Stimulated activated naive CD4-positive, alpha-beta T cell (primary cell): ENCODE measurements at places on chromosomes 11 and 22.

DNA sequence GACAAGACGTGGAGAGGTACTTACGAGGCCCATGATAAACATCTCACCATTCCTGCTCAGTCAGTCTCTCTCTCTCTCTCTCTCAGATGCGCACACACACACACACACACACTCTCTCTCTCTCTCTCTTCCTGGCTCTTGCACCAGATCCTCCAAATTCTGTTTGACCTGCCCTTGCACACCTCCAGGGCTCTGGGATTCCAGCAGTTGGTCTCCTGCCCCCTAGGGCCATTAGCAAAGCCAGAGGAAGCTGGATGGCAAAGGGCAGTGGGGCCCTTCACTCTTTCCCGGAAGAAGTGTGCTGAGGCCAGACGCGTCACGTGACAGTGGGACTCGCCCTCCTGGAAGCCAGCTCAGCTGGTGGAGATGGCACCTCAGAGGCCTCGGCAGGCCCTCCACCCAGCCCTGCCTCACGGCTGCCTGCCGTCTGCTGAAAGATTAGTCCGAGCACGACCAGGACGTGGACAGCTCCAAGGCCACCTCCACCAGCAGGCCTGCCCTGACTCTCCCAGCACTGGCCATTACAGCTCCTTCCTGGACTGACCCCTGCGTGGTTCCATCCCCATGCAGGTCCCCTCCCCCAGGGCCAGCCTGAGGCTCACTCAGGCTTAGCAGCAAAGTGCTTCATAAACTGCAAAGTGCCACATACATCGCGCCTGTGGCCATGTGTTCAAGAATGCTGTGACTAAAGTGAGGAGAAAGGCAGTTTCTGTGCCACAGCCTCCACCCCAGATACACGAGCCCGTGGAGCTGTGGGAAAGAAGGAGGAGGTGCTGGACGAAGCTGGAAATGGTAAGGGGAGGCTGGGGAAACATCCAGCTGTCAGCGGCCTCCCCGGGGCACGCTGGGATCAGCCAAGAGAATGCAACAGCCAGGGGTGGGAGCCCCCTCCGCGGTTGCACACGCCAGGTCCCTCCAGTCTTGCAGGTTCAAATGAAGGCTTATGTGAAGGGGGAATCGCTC, 3.7 kb downstream of the PDGFB start:
- DNase-seq = peak; percentile 48

GRCh38 chr11:44778195-44779100, 51.7 kb downstream of the TSPAN18 start:
- DNase-seq = no peak

DNA sequence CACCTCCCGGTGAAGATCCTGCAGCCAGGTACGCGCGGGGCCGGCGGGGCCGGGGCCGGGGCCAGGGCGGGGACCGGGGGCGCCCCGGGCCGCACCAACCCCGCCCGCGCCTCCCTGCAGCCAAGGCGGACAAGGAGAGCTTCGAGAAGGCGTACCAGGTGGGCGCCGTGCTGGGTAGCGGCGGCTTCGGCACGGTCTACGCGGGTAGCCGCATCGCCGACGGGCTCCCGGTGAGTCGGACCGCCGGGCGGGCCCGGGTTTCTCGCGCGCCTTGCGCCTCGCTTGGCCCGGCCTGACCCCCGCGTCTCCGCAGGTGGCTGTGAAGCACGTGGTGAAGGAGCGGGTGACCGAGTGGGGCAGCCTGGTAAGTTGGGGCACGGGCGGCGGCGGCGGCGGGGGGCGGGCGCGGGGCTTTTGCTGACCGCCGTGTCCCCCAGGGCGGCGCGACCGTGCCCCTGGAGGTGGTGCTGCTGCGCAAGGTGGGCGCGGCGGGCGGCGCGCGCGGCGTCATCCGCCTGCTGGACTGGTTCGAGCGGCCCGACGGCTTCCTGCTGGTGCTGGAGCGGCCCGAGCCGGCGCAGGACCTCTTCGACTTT, 531 bp downstream of the PIM3 start:
- DNase-seq = no peak

DNA sequence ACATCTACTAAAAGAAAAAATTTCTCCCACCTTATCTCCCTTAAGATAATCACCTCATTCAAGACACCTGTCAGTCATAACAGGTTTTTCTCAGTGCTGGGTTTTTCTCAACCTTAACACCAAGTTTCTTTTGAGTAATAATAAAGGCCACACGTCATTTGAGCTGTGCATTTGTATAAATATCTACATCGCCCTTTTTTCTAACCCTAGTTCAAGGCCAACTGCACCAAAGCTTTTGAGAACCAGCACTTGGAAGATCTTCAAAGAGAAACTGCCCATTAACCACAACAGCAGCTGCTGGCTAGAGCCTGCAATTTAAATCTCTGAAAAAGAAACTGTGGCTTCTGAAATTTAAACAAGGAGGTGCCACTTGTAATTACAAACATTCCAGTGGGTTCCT, 6.9 kb downstream of the CADM1 start:
- DNase-seq = no peak

GRCh38 chr22:23781511-23782183, 5.1 kb upstream of the SMARCB1 start:
- DNase-seq = no peak

GRCh38 chr11:132131047-132131446, 760.6 kb downstream of the NTM start:
- no peak for DNase-seq

DNA sequence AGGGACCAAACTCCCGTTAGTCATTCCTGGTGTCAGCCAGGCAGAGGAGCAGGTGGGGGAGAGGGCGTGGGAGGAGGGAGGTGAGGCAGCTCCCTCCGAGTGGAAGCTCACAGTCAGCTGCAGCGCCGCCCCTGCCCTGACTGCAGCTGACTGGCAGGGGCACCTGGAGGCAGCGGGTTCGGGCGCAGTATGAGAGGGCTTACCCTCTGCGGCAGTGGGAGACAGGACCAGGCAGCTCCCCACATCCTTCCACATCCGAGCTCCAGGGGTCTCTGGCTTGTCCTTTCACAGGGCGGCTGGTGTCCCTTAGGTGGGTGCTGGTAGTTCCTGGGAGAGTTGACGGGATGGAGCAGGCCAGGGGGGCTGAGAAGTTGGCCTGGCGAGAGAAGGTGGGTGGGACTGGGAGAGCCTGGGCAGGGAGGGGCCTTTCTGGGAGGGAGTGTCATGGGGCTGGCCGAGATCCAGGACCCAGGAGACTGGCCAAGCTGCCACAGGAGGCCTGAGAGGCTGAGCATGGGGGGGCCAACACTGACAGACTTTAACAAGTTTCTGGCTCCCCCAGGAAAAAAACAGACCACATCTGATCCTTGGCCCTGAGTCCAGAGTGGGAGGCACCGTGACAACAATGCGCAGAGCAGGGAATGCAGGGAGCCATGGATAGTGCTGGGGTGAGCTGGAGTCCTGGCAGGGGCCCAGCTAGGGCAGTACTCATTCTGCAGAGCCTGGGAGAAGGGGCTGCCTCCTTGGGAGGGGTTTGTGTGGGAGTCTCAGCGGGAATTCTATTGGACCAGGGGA, 4.9 kb downstream of the ADORA2A start:
- no peak for DNase-seq

DNA sequence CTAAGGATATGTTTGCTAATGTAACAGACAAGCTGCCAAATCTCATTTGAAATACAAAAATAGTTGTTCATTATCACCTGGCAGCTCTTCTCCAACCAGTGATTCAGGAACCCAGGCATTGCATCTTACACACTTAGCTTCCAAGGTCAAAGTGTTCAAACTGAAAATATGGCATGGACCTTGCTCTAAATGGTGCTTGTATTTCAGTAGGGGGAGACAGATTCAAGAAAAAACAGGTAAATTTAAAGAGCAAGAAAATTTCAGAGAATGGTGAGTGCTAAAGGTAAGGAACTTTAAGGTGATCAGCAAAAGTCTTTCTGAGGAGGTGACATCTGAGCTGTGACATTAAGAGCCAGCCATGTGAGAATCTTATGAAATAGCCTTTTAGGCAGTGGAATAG, 82.8 kb upstream of the E2F8 start:
- no peak for DNase-seq

DNA sequence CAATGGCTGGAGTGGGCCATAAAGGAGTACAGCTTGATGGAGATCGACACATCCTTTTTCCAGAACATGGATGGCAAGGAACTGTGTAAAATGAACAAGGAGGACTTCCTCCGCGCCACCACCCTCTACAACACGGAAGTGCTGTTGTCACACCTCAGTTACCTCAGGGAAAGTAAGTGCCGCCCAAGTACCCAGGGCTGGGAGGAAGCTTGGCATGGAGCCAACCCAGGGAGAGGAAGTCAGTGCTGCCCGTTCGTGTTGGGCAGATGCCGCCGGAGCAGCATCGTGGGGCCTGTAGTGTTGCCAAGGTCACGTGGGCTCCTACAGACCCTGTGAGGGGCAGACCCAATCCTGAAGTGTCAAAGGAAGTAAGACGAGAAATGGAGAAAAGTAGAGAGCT, 78.9 kb downstream of the FLI1 start:
- peak; percentile 3 for DNase-seq

DNA sequence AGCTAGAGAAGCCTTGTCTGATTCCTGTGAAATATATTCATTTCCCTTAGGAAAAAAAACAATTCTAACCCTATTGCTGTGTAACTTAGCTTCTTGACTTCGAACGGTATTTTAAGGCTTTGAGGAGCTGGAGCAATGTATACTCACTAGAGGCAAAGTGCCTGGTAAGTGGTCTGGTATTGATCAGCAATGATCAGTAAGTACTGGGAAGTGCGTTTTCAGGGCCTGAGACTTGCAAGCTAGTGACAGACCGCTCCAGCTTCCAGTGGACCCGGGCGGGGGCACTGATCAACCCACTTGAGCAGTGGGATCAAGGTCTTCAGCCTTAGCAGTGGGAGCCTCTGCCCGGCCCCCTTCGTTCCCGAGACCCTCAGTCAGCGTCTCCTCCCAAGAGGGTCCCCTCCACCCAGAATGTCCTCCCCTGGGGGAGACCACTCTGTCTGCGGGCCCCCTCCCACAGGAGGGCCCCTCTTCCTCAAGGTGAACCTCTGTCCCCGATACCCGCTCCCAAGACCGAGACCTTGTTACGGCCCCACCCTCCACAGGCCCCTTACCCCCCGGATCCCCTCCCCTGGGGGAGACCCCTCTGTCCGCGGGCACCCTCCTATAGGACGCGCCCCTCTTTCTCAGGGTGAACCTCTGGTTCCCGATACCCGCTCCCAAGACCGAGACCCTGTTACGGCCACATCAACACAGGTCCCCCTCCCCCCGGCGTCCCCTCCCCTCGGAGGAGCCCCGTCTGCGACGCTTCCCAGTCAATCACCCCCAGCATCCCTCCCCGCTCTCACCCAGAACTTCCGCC, 452 bp upstream of the ATXN10 start:
- DNase-seq = no peak

GRCh38 chr11:106914409-106914808, 103.9 kb downstream of the GUCY1A2 start:
- no peak for DNase-seq

DNA sequence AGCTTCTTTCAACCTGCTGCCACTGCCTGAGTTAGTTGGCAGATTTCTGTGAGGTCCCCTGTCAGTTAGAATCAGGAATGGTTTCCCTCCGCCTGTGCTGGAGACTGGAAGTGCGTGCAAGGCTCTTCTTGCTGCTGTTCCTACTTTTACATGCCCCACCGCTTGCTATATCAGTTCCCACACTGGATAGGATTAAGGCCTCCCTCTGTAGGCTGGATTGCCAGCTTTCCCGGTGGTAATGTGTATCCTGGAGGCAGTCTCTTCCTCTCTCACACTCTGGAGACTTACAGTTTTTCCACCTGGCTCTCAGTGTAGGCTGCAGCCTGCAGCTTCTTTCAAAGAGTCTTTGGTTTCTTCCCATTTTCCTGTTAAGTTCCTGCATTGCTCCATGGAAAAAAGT, 66.5 kb downstream of the ARHGAP42 start:
- DNase-seq = no peak

DNA sequence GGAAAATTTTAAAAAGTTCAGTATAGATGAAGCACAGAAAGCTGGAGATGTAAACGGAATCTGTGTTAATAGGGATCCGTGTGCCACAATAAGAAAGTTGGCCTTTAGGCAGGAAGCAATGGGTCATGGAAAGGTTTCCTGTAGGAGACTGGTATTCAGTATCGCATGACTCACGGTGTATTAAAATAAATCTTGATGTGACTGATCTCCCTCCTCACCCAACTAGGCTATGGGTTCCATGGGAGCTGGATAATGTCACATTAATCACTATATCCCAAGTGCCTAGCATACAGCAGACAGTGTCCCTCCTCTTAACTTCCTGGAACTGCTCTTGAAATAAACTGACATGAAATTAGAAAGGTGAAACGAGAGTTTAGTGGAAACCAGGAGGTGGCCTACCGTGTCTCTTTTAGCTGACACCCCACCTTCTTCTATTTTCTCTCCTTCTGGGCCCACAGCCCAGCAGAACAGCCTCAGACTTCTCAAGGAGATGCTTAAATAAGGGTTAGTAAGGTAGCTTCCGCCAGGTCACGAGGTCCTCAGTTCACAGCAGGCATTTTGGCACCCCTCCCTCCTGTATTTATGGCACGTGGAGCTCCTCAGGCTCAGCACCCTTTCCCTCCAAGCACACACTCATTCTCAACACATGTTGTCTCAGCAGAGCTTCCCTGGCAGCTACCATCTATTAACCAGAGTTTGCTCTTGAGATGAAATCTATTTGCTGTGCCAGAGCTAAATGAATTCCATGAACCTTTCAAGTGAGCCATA, 118.8 kb downstream of the NXPE2 start:
- DNase-seq = no peak

GRCh38 chr11:134445601-134446325, 33.7 kb upstream of the B3GAT1 start:
- DNase-seq = no peak

GRCh38 chr11:294780-295179, 4.5 kb downstream of the IFITM5 start:
- DNase-seq = no peak

DNA sequence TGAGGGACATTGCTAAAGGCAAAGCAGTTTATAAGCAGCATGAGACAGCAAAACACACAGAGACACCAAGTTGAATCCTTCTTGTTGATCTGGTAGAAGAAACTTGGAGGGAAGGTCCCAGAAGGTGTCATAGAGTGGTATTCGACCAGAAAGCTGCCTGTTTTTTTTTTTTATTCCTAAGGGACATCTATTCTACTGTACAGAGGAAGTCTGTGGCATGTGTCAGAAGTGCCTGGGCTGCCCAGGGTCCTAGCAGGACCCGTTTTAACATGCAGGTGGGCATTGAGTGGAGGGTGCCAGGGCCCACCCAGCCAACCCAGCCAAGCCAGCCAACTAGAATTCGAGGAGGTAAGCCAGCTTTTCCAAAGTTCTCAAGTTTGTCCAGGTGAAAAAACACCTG, 68.0 kb upstream of the ATXN10 start:
- DNase-seq = no peak

GRCh38 chr11:129427816-129428406, 52.3 kb downstream of the BARX2 start:
- DNase-seq = no peak

DNA sequence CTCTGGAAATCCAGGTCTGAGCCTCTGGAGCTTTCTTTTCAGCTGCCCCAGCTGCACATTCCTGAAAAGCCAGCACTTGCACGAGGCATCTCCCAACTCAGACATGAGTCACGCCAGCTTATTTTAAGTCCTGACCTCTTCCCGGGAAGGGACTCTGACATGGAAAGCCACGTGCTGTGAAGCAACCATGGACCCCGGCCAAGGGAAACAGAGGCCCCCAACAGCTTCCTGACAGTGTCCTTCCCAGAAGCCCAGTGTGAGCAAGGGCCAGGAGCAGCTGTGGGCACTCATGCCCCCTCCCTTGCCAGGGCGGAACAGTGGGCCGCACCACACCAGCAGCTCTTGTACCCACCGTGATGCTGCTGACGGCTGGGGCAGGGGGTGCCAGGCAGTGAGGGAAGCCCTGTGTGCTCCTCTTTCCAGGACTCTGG, 118.8 kb upstream of the CADM1 start:
- no peak for DNase-seq

- DNase-seq = no peak
These were observed 3.1 kb upstream of the IL10RA start for GRCh38 chr11:117983163-117983475.

GRCh38 chr11:68401856-68402255, 58.7 kb upstream of the PPP6R3 start:
- no peak for DNase-seq
